ENCODE measurements at places on chromosomes 3 and 15.

DNA sequence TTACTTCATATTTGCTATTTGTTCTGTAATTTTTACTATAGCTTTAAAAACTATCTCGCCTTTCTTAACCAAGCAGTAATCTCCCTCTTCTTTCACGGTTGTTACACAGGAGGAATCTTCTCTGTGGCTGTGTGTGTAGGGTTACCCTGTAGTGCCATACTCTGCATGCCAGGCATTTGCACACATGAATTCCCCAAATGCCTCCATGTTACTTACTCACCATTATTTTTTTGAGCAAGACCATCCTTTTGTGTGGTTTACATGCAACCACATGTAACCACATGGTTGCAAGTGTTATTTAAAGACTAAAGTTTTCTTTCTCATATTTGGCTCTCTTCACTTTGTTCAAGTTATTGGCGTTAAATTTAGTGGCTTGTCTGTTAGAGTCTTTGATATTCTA lies 45.5 kb downstream of the HPS3 start:
- DNase-seq = no peak

DNA sequence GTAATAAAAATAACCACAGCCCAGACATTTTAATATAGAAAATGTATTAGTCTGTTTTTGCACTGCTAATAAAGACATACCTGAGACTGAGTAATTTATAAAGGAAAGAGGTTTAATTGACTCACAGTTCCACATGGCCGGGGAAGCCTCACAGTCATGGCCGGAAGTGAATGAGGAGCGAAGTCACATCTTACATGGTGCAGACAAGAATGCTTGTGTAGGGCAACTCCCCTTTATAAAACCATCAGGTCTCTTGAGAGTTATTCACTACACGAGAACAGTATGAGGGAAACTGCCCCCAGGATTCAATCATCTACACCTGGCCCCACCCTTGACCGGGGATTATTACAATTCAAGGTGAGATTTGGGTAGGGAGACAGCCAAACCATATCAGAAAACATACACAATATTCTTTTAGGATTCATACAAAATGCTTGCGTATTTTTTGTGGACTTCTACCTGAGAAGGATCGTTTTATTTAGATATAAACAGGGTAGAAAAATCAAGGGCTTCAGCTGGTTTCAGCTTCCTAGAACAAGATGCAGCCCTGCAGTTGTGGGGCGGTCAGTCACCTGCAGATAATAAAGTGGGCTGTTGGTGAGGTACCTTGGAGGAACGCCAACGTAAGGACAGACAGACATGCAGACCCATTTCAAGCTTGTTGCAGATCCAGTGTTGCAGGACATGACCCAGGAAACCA lies 101.9 kb downstream of the TNIK start:
- no peak for DNase-seq

- no peak for DNase-seq
Observed at GRCh38 chr3:13537909-13538296, 11.0 kb upstream of the FBLN2 start.

DNA sequence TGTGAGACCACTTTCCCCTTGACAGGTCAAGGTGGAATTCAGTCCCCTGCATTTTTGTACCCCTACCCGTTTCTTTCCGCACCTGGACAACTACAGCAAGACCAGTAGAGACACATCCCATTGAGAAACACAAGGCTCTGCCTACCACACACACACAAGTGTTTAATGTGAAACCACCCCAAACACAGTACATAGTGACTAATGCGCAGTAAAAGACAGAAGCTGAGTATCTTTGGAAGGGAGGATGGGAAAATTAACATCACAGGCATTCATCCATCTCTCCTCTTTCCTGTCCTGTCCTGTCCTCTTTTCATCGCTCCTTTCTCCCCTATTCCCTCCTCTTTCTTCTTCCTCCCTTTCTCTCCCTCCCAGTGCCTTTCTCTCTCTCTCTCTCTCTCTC lies 64.8 kb downstream of the SCN11A start:
- no peak for DNase-seq

GRCh38 chr15:65334586-65335231 lies 30.2 kb downstream of the RNU5B-1 start:
- DNase-seq = no peak

DNA sequence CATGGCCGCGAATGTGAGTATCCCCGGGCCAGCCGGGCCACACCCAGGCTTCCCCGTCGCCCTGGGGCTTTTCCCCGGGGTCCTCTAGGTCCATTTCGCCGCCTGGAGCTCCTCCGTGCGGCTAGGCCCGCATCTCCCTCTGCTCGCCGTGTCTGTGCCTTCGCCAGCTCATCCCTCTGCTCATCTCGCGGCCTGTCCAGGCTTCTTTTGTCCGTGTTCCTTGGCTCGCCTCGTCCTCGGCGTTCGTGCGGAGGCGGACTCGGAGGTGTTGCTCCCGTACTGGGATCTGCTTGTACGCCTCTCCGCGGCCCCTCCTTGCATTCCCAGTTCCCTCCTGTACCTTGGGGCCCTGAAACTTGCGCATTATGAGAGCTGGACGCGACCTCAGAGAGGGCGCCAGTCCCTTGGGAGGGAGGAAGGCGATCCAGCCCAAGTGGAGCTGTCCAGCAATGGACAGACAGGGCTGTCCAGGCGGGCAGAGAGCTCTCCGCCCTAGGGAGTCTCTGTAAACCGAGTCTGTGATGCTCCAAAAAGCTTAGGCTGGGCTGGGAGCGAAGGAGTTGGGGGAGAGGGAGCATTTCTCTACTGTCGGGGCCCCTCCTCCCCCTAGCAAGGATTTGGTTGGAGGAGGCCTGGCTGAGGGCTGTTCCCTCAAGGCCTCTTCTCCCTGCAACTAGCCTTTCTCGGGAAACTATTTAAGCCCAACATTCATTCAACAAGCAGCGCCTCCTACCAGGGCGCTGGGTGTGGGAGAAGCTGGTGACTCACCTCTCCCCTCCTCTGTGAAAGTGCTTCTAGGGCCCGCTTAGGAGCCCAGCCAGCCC lies 553 bp downstream of the TMEM43 start:
- peak; percentile 38 for DNase-seq

DNA sequence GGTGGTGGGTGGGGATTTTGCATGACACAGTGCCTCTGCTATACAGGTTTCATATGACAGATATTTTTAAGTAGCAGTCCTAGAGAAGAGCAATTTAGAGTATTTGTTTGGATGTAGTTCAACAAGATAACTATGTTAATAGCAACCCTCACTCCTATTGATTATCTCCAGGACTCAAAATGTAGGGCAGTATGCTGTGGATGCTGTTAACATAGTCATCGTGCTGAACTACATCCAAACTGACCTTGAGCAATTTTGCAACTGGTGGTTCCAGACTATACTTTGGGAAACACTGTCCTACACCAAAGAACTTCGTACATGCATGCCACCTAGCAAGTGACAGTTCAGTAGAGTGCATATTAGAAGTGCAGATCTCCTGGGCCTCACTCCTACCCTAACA lies 117.6 kb downstream of the IL5RA start:
- DNase-seq = no peak

GRCh38 chr15:47887241-47887800 lies 170.0 kb downstream of the SEMA6D start:
- DNase-seq = no peak

- no peak for DNase-seq
Observed at GRCh38 chr15:66859688-66860253, 157.7 kb downstream of the SMAD6 start.

GRCh38 chr3:88321363-88322050 lies 171.7 kb downstream of the C3orf38 start:
- DNase-seq = no peak

- no peak for DNase-seq
Observed at GRCh38 chr15:72175186-72176044, 22.2 kb downstream of the GRAMD2A start.

DNA sequence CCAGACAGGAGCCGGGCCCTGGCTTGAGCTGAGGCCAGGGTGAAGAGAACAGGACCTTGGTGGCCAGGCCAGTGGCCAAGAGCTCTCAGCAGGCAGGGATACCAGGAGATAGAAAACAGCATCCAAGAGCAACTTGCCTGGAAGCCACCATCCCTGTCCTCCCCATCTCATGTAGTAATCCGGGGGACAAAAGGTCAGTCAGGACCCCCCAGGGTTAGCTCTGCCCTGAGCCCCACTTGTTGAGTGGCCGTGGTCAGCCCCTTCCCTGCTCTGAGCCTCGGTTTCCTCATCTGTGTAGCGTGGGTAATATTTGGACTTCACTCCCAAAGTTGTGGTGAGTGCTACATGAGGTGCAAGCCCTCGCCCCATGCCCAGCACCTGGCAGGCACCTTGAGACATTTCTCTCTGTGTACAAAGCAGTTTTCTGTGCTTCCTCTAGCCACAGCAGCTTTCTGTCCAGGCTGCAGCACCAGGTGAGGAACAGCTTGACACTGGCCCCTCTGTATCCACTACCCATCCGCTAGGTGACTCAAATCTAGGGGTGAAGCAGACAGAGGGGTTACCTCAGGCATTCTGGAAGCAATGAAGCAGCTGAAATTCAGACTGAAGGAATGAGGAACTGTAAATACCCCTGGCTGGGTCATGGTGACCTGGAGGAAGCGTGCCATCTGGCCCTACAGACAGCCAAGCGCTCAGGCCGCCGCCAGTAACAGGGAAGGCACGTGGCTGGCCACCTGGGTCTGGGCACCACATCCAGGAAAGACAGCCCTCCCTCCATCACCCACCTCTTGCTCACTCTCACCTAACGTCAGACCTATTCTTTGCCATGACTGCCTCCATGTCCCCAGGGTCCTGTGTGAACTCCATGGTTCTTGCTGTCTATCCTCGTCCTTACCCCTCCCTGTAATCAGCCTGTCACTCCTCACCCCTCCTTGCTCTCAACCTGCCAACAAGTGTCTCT lies 6.7 kb downstream of the CISH start:
- DNase-seq = no peak

DNA sequence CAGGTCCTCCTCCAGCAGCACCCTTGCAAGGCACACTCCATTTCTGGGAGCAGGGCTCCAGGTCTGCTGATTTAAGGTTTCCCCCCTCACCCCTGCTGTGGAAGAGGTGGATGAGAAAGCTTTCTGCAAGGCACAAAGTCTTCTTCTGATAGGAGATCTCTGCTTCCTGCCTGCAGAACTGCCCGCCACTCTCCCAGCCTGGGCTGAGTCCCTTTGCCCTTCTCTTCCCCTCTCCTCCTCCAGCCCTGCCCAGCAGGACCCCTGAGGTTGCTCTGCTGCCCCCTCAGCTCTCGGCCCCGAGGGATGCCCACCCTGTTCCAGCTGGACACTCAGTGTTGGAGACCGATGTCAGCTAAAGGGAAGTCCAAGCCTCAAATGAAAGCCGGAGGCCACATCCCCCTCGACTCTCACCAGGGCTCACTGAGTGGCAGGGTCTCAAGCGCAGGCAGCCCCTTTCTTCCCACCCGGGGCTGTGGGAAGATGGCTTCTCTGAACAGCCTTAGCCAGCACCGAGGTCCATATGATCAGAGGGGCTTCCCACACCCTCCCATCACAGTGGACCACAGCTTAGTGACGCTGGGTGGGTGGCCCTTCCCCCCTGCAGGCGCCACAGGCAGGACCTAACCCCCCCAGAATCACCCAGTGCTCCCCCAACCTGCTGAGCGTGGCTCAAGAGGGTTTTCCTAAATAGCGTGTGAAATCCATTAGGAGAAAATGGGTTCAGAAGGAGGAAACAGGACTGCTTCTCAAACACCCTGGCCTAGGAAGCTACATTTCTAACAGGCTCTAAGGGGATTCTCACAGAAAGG lies 4.0 kb downstream of the ATP10A start:
- DNase-seq = no peak

DNA sequence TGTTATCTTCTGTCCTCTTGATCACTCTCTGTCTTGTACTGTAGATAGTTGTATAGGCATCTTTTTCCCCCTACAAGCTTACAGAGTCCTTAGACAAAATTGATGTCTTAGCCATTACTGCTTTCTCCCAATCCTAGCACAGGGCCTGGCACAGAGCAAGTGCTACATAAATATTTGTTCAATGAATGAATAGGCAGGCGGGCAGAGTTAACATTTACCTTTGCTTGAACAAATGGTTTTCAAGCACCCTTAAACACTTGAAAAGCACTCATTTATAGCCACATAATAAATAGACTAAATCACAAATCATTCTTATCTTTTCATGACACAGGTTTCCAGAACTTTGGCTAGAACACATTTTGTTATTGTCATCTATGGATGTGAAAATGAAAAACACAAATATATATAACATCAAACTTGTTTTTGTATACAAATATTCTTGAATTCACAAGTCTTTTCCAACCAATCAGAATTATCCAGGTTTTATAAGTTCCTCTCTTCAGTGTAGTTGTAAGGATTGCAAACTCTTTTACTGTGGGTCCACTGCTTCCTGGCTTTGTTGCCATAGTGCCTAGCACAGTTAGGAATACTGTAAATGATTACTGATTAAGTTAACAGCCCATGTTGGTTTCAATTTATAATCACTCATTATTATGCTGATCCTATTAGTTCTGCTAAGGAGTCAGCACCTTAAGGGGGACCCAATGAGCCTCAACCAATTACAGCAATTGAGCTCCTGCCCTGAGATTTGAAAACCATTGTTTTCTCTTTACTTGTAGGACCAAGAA lies 61.9 kb downstream of the ISL2 start:
- no peak for DNase-seq

GRCh38 chr3:111506435-111506834 lies 35.6 kb upstream of the CD96 start:
- DNase-seq = no peak

- no peak for DNase-seq
Observed at GRCh38 chr3:122857019-122857418, 62.1 kb downstream of the SLC49A4 start.

DNA sequence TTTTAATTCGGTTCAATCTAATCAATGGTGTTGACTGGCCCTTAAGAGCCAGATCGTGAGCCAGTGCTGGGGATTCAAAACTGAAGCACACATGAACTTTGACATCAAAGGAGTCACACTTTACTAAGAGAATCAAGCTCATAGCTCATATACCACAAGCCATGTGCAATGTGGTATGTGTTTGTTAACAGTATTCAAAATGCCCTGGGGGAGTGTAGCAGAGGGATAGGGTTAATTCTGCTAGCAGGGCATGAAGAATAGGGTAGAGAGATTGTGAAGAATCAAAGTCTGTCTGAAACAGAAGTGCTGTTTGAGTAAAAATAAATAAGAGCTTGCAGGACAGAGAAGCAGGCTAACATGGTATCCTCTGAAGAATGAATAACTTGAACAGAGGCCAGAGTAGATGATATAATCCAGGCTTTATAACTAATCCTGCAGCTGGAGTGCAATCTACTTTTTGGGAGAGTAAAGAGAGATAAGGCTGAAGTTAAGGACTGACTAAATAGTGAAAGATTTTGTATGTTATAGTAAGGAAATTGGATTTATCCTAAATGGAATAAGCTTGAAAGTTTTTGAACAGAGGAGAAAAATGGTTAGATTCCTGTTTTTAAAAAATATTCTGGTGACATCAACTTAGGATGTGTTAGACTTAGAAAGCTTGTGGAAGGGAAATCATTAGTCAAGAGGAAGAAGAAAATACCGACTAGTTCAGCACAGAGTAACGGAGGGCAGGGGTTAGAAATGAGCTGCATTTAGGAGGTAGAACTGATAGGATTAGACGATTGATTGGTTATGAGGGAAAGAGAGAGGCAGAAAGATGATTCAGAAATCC lies 292.0 kb downstream of the NFKBIZ start:
- DNase-seq = no peak

Data from activated effector memory CD4-positive, alpha-beta T cell treated with Interleukin-2 at 50 U/mL for 16 hours (primary cell).